Aorta (tissue), 5 donors: ENCODE measurements at places on chromosomes 12 and 14. TPM values are rescaled to one million over a fixed set of nuclear protein-coding genes. Genes with fewer than 3 reads are reported as not detected.

KRT85 gene
- total RNA-seq = not detected

- peak; percentile 92 for DNase-seq
These were observed 5.7 kb downstream of the RAB35 start for GRCh38 chr12:120110550-120111501.

TROAP gene
- total RNA-seq = 1.1 TPM

GRCh38 chr12:113860950-113861349, 105.2 kb downstream of the RBM19 start:
- DNase-seq = no peak

- DNase-seq = no peak
These were observed 407.5 kb downstream of the PCNX1 start for GRCh38 chr14:71314717-71315116.

DNA sequence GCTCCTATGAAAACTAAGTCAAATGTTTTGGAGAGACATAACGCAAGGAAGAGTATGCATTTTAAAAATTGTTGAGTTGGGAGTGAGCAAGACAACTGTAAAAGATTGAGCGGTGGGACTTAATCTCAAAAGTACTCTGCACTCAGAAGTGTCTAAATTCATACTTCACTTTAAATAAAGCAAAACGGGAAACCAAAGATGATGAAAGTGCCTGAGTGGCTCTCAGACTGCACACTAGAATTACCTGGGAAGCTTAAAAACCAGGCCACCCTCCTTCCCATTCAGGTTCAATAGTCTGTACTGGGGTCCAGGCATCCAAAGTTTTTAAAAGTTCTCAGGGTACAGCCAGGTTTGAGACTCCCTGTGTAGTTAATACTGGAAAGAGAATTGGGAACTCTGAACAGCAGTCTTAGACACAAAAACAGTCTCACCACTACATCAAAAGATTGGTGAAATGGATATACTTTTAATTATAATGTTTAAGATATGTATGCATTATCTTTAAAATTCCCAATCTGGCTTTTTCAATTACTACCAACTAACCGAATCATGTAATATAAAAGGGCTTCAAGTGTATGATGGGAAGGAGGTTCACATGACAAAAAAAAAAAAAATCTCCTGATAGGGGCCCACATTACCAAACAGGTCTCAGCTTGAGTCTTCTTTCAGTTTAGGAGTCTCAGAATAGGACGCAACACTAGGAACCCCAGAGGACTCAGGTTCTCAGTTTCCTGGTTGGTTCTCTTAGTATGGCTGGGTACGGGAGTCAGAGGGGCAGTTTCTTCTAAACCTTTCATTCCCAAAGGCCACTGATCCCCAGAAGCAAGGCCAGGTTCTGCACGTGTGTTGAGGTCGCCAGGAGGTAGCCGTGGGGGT, 1.0 kb downstream of the HOMEZ start:
- no peak for DNase-seq

CD27 gene
- total RNA-seq = 1.2 TPM

DNA sequence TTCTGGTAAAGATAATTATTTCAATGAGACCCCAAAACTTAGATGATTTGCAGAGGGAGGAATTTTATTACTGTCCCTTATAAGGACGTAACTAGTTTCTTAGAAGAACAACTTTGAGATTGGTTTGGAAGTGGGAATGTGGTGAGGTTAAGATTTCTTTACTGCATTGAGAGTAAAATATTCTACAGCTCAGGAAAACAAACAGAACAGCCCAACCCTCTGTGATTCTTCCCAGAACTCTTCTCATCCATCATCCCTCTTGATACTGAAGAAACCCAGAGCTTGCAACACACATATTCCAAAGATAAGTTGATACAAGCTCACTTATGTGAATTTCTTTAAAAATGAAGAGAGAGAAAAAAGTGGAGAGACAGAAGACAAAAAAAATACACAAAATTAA, 234.2 kb downstream of the CRADD start:
- no peak for DNase-seq

SLCO1B1 gene
- not detected for total RNA-seq

DNA sequence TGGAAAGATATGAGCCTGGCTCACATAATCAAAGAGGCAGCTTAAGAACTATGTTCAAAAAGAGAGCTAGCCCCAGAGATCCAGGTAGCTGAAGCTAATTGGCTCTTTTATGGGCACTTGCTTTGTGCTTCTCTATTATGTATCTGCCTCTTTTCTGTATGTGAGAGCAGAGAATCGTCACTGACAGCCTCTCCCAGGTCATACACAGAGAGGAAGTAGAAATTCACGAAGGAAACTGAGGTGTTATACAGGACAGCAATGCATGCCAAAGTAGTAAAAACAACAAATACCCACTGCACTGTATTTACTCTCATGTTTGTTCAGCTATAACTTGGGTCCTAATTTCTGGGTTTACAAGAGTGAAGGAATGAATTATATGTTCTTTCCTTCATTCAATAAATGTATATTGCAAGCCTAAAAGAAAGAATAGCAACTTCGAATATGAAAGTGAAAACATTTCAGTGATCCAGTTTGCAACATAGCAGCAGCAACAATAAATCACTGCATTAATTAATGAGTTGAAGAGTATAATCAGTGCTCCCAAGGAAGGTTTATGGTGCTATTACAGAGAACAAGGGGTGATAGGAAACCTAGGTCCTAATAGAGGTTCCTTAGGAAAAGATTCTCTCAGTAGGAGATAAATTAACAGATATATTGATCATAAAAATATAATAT, 47.1 kb upstream of the ATXN7L3B start:
- DNase-seq = no peak

DNA sequence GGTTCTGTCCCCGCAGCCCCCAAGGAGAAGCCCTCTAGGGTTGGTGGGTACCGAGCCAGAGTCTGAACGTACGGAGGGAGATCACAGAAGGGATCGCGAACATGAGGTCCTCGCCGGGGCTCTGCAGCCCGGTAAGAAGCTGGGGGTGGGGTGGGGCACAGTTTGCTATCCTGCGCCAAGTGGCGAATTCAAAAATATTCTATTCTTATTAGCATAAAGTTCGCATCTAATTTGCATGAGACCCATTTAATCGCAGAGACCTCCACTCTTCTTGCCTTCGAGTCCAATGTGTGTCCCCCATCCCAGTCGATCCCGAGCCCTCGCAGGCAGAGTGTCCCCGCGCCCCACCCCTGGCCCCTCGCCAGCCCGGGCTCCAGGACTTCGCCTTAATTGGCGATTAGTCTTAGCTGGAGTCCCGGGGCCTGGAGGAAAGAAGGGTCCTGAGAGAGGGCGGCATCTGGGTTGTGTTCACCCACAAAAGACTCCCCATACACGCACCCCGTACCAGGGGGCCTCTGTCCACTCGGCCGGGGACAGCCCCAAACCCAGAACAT, 604 bp upstream of the ARHGEF25 start:
- DNase-seq = peak; percentile 81

GRCh38 chr14:54047645-54048308, 91.2 kb upstream of the BMP4 start:
- no peak for DNase-seq

GRCh38 chr12:21971344-21971743, 30.1 kb upstream of the ABCC9 start:
- DNase-seq = no peak

DNA sequence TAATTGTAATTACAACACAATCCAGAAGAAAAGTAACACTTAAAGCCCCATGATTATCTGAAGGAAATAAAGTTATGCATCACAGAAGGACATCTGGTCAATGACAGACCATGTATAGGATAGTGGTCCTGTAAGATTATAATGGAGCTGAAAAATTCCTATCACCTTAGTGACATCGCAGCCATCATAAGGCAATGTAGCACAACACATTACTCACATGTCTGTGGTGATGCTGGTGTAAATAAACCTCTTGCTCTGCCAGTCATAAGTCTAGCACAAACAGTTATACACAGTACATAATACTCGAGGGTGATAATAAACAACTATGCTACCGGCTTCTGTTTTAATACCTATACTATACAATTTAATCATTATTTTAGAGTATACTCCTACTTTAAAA, 11.2 kb downstream of the ATG2B start:
- DNase-seq = no peak

GRCh38 chr12:9947674-9948073, 15.5 kb upstream of the CLEC2A start:
- no peak for DNase-seq

DNA sequence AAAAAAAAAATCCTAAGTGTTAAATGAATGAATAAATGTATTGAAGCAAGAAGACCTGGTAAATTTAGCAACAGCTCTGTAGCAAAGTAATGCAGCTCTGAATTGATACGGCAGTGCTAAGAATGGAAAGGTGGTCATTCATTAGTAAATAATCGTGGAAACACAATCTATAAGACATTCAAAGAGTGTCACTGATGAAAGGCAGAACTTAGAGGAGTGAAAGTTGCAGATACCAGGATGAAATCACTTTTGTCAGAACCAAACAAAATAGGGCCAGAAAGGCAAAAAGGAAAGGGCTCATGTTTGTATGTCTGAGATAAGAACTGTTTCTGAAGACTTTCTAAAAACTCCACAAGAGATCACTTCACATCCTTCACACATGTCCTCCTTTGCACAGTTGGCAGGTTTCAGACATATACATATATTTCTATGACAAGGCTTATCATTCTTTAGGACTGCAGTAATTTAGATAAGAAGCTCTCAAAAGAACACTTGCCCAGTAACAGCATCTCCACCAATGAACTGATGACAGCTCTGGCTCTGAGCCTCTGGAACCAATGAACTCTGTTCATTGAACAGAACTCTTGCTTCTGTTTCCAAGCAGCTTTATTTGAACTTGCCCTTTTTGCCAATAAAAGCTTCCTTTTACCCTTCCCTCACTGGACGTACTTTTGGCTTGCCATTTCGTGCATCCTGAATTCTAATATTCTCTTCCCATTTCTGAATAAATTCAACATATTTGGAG, 4.2 kb upstream of the LRR1 start:
- no peak for DNase-seq

CLEC4A gene
- 5.2 TPM for total RNA-seq

DNA sequence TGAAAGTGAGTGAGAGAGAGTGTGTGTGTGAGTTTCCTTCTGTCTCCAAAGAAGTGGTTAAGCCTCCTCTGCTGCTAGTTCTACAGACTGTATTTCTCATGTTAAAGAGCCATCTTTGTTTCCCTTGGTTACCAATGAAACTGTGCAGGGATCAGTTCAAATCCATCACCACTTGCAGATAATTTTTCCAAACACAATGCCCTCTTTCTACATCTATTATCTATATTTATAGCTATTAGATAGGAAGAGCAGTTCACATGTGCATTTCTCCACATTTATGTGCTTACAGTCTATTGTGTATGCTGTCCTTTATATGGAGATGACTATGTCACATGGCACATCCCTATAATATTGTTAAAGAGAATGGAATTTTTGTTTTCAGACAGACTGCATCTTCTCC, 2.2 kb upstream of the DAAM1 start:
- no peak for DNase-seq

DNA sequence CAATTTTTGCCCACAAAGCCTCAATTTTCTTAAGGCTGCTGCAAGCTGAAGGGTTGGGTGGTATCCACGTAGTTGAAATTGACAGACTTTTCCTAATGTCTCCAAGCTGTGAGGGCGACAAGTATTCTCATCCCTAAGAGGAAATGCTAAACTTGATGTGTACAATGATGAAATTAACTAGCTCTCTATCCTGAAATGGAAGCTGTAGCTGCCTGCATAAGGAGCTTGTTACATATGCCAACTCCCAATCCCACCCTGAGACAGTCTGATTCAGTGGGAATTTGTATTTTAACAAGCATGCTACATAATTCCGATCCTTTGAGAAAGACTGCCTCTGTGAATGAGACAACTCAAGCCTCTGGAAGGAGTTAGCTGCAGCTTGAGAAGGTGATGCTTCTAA, 45.7 kb upstream of the MDM1 start:
- no peak for DNase-seq

SYCP3 gene
- total RNA-seq = 0.48 TPM

DNA sequence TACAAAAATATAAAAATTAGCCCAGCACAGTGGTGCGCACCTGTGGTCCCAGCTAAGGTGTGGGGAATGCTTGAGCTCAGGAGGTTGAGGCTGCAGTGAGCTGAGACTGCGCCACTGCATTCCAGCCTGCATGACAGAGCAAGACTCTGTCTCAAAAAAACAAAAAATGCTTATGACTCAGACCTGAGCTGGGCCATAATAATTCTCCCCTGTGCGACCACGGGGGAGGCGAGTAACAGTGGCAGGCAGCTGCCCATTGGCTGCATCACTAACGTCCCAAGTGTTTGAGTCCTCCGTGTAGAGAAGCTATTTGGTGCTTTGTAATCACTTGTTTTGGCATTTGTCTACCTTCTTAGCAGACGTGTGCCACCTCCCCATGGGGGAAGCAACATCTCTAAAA, 24.9 kb downstream of the PSMC1 start:
- DNase-seq = no peak

- no peak for DNase-seq
These were observed 206.9 kb downstream of the PELI2 start for GRCh38 chr14:56324856-56325699.

DNA sequence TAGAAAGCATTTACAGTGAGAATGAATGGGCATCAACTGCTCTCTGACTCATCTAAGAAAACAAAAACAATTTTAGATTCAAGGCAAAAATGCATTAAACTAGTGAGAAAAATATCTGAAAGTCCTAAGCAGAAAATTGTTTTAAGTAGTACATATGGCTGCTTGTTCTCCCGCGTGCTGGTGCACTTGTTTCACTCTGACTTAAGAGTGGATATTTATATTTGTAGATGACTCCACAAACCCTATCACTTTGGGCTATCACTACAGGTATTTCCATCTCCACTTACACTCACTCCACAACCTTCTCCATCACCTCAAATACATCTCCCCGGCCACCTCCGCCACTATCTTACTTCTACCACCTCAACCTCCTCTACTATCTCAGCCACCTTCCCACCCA, 253.9 kb upstream of the EGLN3 start:
- no peak for DNase-seq

DNA sequence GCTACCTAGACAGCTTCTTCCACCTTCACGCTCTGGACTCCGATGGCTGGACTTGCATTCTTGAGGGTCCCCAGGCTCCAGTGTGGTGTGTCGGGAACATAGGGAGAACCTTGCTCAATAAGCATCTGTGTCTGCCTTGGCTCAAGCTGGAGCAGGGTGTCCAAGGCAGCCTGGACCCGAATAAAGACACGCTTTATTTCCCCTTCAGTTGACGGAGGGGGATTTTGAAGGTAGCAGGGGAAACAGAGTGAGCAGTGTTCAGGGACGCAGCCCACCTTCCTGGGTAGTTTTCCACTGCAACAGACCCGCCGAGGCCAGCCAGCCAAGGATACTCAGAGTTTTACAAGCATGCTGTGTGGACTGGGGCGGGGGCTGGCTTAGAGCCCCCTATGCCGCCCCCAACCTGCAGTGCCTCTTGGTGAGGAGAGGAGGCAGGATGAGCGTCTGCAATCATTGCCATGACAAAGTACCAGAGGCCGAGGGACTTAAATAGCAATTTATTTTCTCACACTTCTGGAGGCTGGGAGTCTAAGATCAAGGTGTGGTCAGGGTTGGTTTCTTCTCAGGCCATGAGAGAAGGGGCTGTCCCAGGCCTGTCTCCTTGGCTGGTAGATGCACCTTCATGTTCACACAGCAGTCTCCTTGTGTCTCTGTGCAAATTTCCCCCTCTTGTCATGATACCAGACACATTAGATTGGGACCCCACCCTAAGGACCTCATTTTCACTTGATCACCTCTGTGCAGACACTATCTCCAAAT, 201.2 kb downstream of the CHST11 start:
- no peak for DNase-seq
